ENCODE measurements at places on chromosomes 6 and 20.

GRCh38 chr20:15248618-15249395 is 911.4 kb upstream of the FLRT3 start:
- no peak for DNase-seq

- no peak for DNase-seq
Measured at GRCh38 chr20:36246401-36246800, 10.1 kb downstream of the AAR2 start.

DNA sequence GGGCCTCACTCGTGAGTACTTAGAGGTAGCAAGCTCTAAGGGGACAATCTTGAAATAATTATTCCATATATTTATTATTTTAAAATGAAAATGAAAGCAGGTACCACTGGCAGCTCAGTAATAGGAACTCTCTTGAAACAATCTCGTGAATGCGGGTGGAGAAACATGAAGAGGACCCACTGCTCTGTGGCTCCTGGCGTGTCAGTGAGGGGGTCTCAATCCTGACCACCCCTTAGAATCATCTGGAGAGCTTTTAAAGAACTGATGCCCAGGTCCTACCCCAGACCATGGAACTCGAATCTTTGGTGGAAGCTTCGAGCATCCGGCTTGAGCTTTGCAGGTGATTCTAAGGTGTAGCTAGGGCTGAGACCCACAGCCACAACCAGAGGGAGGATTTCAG is 23.9 kb upstream of the PXDC1 start:
- no peak for DNase-seq

DNA sequence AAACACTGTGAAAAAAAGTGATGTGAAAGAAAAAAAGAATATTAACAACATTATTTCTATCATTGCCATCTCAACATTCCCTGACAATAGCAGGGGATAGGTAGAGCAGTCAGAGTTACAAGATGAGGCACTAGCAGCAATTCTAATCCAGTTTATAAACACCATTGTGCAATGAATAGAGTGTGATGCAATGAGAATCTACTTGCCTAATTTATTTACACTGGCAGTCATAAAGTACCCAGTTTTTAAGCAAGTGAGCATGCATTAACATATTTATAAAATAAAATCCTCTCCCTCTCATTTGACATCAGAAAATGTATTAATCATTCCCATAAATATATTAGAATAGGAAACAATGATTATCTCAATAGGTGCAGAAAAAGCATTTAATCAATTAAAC is 2.5 kb upstream of the MANEA start:
- no peak for DNase-seq

GRCh38 chr6:126541806-126542491 is 202.0 kb downstream of the CENPW start:
- no peak for DNase-seq

- no peak for DNase-seq
Measured at GRCh38 chr6:130958468-130958867, 104.6 kb downstream of the EPB41L2 start.
